ENCODE measurements at places on chromosomes 7 and 10.

- no peak for DNase-seq
Observed at GRCh38 chr10:16505161-16505560, 16.5 kb downstream of the C1QL3 start.

DNA sequence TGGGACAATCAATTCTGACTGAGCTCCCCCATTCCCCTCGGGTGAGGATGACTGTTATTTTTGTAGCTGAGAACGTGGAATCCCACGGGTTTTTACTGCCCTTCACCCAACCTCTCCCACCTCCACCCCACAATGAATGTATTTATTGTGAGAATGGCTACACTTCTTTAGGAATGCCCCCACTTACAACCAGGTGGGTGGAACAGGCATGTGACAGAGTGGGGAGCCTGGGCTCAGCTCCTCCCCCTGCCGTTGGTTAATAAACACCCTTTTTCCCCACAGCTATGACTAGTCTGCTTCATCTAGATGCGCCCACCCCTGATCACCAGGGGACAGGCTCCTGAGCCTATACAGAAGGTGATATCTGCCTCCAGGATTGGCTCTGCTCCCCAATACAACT, 2.0 kb downstream of the MRPL43 start:
- no peak for DNase-seq

DNA sequence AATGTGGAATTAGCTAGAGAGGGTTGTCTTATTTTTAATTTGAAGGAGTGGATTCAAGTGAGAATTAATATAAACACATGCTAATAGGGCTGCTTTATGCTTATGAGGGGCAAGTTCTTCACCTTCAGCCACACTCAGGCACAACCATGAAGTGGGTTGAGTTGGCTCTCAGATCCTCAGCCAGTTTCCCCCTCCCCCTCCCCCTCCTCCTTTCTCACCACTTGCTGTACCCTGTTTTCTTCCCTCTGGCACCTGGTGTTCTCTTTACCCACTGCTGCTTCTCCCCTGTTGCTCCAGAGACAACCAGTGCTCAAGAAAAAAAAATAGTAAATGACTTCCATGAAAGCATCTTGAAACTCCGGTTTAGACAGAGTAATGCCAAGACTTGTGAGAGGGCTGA, 1083.3 kb downstream of the CNTNAP2 start:
- no peak for DNase-seq

DNA sequence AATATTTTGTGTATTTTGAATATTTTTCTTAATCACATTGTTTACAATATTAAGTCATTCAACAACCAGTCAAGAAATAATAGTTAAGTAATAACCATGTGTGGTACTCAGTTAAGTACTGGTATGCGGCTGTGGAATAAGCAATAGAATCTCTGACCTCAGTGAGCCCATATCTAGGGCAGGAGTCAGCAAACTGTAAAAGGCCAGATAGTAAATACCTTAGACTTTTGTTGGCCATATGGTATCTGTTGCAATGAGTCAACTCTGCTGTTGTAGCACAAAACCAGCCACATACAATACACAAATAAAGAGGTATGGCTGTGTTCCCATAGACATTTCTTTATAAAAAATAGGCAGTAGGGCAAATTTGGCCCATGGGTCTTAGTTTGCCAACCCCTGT, 311.6 kb upstream of the SEMA3A start:
- no peak for DNase-seq

DNA sequence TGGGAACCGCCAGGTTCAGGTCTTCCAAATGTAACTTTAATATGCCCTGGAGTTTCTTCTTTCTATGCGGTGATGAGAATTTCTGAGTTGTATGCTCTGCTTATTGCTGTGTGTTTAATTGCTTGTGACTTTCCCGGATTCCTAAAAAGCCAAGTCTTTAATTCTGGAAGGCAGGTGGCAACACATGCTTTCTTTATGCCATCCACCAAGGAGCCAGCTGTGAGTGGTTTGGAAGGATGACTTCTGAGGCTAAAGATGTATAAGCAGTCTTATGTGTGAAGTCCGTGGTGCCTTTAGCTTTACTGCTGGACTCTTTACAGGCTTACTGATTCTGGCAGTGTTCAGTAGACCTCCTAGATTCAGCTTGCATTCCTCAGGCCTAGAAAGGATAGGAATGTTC, 3.1 kb downstream of the SDK1 start:
- DNase-seq: no peak

- no peak for DNase-seq
Observed at GRCh38 chr10:34778237-34778636, 36.9 kb downstream of the PARD3 start.

DNA sequence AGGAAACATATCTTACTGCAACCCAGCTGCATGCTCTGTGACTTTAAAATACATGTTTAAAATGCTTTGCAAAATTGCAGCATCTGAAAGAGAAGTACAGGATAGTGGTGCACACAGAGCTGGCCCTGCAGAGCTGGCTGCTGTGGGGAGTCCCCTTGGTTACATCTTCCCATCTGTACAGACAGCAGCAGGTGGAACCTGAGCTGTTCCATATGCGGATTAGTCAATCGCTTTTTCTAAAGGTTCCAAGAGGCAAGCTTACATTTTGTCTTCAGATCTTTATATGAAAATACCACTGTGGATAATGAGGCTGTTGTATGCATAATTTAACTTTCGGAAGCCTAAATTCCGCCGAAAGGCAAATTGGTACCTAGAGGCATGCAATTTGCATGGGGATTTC, 444.1 kb downstream of the NRG3 start:
- no peak for DNase-seq

DNA sequence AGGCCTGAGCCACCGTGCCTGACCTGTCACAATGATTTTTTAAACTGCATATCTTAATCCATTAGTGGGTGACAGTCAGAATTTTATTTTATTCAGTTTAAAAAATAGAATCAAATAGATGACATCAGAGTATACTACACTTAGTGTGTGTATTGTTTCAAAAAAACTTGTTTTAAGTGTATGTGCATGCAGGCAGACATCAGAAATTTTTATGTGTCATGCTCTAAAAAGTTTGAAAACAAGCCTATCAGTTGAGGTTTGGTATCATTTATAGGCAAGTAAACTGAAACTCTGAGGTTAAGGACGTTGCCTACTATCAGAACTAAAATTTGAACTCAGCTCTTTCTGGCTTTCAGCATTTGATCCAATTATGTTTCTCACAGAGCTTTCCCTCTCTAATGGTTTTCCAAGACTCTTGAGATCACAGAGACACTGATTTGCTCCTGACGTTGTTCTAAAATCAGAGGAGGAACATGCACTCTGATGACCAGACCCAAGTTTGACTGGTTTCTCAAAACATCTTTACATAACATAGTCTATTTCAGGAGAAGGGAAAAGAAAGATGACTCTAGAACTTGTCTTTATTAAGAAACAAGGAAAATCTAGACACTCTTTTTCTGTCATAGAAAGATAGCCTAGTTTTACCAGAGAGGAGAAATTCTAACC, 188.6 kb downstream of the AUTS2 start:
- DNase-seq: no peak

DNA sequence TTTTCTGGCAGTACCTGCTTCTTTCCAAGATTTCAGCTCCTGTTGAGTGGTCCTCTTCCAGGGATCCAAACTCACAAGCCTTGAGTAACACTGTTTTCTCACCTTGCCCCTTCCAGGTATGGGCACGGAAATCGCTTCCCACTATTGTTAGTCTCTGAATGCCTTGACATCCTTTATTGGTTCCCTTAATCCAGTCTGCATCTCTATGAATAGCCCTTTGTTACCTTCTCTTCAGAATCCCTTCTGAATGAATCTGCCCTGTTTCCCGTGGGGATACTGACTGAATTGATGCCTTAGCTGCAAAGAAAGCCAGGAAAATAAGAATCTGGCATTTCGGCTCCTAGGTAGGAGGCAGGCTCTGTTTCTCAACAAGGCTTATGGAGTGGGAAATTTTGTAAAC, 467.7 kb downstream of the PLXNA4 start:
- DNase-seq: no peak

DNA sequence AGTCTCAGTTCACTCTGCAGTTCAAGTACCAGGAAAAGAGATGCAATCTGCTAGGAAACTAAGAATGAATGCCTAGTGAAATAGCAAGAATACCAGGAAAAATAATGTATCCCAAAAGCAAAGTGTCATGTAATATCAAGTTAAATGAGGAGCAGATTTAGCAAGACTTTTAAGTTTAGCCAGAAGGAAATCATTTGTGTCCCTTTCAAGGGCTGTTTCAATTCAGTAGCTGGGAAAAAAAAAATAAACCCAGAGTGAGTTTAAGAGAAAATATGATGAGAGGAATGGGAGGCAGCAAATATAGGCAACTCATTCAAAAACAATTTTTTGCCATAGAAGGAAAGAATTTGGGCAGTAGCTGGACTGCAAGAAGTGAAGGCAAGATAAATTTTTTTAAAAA, 135.8 kb downstream of the DGKB start:
- no peak for DNase-seq

DNA sequence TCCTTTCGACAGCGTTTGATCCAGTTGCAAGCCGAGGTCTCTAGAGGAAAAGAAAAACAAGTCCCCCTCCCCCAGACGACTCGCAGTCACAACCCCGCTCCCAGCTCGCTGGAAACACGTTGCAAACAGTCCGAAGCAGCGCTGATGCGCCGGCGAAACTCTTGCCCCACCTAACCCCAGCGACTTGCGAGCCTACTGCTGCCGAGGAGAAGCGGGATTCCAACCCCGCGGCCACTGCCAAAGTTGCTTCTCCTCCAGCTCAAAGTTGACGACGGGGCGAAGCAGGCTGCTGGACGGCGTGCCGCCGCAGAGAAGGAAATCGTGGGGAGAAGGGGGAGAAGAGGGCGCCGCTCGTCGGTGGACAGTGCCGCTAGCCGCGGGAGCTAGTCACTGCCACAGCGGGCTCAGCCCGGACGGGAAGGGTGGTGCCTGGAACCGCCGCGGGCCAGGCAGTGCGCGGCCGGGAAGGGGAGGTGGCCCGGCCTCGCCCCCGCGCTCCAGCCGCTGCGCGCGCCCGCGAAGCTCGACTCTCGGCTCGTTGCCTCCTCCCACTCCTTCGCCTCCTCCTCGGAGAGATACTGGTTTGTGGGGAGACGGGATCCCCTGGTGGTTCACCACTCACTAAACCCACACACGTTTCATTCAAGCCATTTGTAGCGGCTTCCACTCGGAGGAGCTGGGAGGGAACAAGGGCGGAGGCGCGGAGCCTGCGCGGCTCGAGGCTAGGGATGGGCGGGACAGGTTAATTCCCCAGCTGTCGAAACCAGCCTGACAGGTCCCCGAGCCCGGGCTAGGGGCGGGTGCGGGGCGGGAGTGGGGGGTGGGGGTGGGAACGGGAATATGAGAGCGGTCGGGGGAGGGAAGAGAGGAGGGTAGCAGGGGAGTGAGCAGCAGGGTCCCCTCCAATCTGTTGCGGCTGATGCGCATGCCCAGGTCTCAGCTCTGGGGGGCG, at the start of gene GPR37:
Gene GPR37, minus strand, starts transcription at position 392 of the 952 bp plus-strand sequence. CDS start 816 bp downstream, outside the sequence.
- peak; percentile 42 for DNase-seq

DNA sequence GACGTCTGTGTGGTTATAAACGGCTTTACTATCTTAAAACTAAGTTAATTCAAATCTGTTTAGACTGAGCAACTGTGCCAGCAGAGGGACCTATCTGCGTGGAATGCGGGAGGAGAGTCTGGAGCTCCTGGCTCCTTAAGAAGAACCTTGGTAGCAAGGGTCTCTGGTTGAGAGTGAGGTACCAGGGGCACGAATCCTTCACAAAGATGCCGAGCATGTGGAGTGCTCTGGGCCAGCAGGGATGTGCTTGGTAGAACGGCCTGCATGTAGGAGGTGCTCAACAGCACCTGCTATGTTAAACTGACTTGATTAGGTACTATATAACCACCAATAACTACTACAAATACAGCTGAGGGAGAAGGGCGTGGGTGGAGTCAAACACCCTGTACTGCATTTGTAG, 102.6 kb downstream of the VIPR2 start:
- DNase-seq: no peak

DNA sequence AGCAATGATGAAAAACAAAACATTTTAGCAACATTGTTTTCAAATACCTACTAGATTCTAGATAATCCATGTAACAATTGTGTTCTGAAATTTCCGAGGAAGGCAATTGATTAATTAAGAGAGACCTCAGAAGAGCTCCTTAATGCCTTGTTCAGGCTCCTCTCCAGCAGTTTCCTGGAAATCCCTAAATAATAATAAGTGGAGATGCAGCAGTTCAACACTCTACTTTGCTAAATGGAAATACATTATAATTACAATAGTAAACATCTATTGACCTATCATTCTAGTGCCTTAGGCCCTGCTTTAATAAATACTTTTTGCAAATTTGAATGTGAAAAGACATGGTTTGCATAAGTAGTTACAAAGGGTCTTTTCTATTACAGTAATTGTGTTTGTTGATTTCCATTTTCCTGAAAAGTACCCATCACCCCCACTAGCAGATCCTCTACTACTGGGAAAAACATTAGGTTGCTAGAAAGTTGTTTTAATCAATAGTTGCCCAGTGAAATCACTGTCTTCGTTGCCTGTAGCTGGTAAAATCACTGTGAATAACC, 186.6 kb upstream of the STK17A start:
- no peak for DNase-seq

GRCh38 chr7:38702002-38702535, 70.9 kb upstream of the AMPH start:
- no peak for DNase-seq

- DNase-seq: no peak
Observed at GRCh38 chr7:75963381-75963995, 30.9 kb downstream of the TMEM120A start.

DNA sequence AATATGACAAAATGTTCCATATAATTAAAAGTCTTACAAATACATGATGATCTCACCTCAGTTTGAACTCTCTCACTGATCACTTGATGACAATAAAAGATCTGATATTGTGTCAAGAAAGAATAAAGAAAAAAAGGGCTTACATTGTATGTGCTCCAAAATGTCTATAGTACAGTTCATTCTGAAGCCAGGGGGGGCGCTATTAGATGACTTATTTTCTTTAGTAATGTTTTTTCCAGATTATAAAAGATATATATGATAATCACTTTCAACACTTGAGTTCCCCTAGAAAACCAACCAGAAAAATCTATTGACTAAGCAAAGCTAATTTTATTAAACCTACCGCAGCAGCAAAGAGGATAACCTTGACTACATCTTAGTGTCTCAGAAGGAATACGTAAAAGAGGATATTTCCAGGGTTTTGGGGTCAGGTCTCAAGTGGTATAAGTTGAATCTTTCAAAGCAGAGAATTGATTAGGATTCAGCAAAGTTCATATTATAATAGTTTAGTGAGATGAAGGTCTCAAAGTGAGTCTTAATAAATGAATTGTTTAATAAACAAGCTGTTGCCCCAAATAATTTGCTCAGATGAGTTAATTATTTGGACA, 55.8 kb downstream of the PTN start:
- no peak for DNase-seq

All from erythroblast (primary cell).